T1000 (cell line): ENCODE measurements at places on chromosomes 4 and X.

- no peak for DNase-seq
Measured at GRCh38 chr4:84916227-84916626, 50.3 kb downstream of the WDFY3 start.

DNA sequence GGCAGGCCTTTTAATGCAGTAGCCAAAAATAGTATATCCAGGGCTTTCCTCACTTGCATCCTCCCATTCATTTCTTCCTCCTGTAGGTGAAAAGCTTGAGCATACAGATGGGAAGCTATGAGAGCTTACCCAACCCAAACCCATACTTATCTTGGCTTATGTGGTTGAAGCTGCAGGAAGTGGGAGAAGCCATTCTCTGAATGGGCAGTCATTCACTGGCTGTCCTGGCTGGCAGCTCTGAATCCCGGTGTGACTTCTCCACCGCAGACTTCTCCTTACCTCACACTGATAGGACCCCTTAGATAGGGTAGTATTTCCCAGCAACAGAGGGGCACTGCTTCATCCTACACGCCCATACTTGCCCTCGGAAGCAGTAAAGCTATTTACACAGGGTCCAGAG lies 125.4 kb downstream of the AMMECR1 start:
- DNase-seq, result no peak

GRCh38 chrX:121863976-121864375 lies 816.6 kb downstream of the GLUD2 start:
- DNase-seq, result no peak

- DNase-seq, result no peak
Measured at GRCh38 chr4:27005905-27006590, 145.4 kb downstream of the STIM2 start.

- no peak for DNase-seq
Measured at GRCh38 chrX:69457756-69458155, 46.4 kb upstream of the NALF2 start.

DNA sequence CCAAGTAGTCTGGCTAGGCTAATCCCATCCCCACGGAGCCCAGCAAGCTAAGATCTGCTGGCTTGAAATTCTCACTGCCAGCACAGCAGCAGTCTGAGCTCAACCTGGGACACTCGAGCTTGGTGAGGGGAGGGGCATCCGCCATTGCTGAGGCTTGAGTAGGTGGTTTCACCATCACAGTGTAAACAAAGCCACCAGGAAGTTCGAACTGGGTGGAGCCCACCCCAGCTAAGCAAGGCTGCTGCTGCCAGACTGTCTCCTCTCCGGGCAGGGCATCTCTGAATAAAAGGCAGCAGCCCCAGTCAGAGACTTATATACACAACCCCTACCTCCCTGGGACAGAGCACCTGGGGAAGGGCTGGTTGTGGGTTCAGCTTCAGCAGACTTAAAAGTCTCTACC lies 639.6 kb downstream of the IQCM start:
- DNase-seq, result no peak

- no peak for DNase-seq
Measured at GRCh38 chrX:110966839-110967238, 129.2 kb upstream of the PAK3 start.

GRCh38 chrX:12002876-12003275 lies 135.4 kb upstream of the FRMPD4 start:
- no peak for DNase-seq

DNA sequence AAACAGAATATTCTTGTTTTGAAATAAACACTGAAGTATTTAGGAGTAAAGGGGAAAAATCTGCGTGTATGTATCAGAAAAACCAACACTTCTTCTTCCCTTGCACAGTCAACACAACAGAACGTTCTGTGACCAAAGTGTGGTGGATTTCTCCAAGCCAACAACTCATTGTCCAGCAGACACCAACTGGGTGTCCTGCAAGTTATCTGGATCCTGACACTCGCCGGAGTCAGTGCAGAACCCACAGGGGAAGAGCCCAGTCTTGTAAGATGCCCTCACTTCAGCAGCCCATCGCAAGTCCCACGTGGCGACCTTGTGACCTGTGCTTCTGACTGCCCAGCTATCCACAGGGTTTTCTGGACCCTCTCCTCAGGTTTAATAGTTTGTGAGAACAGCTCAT lies 630.7 kb upstream of the ZFP42 start:
- no peak for DNase-seq

GRCh38 chr4:127419431-127419830 lies 213.3 kb upstream of the INTU start:
- DNase-seq, result no peak

GRCh38 chrX:45134775-45135174 lies 65.9 kb downstream of the DIPK2B start:
- no peak for DNase-seq

DNA sequence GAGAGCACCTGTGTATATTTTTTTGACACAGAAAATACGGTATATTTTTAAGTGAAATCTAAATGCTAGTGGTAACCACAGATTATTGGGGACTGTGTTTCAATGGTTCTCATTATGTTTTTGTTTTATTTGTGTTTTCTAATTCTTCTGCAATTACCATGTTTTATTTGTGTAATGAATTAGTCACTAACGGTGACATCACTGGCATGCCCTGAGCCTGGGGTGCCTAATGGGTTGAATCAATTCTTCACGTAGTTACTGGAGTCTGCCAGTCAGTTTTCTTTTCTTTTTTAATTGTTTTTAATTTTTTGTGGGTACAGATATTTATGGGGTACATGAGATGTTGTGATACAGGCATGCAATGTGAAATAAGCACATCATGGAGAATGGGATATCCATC lies 168.8 kb downstream of the RELL1 start:
- peak; percentile 23 for DNase-seq

DNA sequence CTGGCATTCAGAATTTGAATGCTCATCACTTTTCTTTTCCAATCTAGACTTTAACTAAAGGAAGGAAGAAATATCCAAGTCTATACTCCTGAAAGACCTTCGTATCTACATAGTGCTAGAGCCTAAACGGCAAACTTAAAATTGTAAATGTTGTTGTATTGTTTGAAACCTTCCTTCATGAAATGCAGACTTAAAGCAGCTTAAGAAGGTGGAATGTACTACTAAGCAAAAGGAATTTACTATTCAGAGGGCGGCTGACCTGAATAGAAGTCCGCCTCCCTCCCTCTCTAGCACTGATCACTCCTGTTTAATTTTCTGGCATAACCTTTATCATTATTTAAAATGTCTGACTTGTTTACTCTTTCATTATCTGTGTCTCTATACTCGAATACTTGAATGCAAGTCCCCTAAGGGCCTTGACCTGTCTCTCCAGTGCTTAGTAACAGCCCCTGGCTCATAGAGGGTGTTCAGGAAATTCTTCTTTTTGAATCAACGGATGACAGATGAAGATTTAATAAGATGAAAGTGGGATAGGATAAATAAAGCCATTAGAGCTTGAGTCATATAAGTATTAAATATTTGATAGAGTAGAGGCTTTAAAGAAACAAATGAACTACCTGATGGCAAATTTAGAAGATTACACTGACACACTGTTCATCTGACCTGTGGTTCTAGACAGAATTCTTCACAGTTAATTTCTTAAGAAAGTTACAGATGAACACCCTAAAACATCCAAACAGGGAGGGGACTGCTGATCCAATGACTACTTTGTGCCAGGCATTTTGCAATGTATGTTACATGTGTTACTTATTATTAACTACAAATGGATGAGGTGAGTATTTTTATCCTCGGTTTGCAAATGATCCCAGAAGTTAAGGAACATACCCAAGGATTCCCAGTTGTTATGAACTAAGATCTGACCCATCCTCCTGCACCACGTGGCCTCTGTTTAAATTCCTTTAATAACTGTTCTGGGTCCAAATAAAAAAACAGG lies 20.2 kb upstream of the RBPJ start:
- no peak for DNase-seq

GRCh38 chrX:153993079-153993478 lies 20.5 kb downstream of the TMEM187 start:
- no peak for DNase-seq

DNA sequence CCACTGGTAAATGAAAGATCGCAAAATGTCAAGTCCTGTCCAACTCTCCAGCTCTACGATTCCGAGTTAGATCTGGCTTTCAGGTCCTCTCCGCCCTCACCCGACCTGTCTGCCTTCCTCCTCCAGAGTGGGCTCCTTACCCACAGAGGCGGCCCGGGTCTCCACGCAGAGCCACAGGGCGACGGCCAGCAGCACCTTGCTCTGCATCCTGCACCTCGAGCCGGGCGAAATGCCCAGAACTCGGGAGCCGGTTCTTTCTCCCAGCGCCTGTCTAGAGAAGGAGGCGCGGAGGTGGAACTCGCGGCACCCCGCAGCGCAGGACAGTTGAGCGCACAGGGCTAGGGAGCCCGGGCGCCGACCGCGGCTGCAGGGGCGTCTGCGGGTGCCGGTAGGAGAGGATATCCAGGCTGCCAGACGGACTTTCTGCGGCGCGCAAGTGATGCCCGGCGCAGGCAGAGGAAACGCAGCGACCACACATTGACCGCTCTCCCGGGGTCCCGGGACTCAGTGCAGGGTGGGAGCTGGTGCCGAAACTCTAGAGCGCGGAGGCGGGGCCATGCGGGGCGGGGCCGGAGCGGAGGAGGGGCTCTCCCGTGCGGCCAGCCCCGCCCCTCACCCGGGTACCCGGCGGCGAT lies at the start of gene KDR:
Gene KDR (minus strand): TSS at position 509 of the 635 bp plus-strand sequence. CDS start 302 bp downstream, at position 207.
- DNase-seq, result peak; percentile 29

DNA sequence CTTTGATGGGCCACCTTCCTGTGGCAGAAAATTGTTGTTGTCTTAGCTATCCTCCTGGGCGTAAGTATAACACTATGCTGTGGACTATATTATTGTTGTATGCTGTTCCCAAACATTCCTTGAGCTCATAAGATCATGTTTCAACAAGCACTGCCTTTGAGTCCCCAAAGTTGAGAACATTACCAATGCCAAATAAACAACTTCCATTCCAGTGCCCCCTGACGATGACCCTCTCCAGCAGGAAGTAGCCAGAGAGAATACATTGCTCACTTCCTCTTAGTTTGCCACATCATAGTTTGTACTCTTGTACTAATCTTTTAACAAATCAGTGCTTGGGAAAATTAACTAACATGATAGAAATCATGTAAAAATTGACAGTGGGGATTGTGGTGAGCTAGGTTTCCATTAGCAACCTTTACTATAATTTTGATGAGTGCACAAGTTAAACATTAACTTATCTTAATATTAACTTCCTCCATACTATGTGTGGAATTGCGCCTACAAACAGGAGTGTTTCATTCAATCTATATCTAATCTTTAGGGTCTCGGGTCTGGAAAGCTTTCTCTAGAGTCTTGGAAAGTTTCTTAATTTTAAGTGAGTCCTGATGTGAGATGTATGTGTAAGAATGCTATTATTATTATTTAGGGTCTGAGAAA lies 20.3 kb upstream of the DHX15 start:
- no peak for DNase-seq

DNA sequence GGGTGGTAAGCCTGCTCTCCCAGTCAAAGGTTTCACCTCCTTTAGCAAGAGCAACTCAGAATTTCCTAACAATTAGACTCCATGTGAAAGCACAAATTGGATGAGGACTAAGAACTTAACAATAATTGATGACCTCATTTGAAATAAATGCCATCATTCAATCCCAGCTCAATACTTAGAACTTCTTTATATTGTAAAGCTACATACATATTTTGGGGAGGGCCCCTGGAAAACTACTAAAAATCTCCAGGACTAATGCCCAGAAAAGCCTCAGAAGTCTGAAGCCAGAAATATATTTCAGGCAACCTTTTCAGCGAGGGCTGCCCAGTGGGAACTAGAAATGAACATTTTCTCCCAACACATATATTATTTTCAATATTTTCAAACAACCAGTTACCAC lies 38.1 kb downstream of the AMOT start:
- DNase-seq, result no peak
